ENCODE measurements at places on chromosomes 1 and 21.

DNA sequence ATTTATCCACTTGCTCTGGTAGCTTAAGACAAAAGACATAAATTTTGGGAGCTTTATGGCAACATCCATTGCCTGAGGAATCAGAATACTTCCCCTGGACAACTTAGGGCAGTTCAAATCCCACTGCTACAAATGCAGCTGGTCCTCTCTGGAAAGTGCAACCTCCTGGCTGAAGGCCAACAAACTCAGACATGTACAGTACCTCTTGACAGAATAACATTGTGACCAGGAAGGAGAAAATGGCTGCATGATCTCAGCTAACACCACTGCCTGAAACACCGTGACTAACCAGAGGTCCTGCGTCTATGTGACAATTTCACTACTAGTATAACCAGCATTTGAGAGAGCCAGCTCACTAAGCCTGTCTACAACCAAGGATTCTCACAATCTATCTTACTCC lies 218.9 kb downstream of the CRB1 start:
- DNase-seq: no peak

DNA sequence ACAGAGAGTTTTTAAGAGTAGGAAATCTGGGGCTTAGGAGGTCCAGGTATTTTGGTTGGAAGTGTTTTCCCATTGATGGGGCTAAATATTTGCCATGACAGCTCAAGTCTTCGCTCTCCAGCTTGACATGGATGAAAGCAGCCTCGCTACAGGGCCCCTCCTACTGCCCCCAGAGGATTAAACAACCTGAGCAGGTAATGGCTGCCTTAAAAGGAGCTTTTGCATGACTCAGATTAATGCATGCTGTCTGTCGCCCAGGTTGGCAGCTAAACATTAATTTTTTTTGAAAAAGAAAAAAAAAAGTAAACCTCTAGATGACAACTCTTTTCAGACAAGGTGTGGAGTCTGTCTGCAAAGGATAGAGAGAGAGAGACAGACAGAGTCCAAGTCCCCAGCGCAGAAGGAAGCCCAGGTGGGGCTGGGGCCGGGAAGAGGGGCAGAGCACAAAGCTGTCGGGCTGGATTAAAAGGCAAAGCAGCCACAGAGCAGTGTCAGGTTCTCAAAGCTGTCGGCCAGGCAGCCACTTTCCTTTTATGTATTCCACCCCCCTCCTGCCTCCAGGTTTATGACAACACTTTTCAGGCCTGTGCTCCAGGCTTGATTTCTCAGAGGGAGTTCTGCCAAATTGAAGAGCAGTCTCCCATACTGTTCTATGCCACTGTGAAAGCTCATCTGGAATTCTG lies 127.9 kb downstream of the CLIC6 start:
- peak; percentile 60 for DNase-seq

GRCh38 chr1:15966081-15966955 lies 9.6 kb downstream of the ZBTB17 start:
- DNase-seq: peak; percentile 48

- no peak for DNase-seq
These were observed 1.8 kb upstream of the NPPB start for GRCh38 chr1:11860587-11860986.

GRCh38 chr1:23168079-23168444 lies 594 bp downstream of the LUZP1 start:
- no peak for DNase-seq

DNA sequence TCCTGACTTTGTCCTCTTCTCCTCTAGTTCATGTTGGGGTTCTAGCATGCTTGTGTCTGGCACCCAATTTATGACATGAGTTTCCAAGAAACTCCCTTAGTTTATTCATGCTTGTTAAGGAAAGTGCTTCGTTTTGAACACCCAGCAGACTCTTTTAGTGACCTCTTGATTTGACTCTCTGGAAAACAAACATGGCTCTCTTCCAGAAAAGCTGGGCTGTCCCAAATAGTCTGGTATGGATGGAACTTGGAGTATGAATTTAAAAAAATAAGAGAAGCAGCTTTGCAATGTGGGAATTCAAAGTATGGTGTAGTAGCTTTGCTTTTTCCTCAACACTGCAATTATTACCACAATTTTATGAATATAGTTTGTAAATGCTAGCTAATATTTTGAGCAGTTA lies 143.4 kb upstream of the C8B start:
- DNase-seq: no peak

DNA sequence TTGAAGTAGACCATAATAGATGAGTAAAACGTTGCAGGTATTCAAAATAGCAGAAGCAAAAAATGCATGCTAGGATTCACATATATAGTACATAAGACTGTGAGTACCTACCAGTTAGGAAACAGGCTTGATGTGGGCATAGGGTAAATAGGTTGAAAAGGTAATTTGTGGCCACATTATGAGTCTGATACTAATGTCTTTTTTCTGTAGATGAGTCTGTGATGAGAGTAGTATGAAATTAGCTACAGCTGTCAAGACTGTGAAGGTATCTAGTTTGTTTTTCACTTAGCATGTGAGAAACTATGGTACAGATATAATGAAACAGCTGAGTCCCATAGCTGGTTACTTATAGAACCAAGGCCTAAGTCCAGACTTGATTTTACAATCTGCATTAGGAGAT lies 12.4 kb upstream of the SPATA1 start:
- no peak for DNase-seq

DNA sequence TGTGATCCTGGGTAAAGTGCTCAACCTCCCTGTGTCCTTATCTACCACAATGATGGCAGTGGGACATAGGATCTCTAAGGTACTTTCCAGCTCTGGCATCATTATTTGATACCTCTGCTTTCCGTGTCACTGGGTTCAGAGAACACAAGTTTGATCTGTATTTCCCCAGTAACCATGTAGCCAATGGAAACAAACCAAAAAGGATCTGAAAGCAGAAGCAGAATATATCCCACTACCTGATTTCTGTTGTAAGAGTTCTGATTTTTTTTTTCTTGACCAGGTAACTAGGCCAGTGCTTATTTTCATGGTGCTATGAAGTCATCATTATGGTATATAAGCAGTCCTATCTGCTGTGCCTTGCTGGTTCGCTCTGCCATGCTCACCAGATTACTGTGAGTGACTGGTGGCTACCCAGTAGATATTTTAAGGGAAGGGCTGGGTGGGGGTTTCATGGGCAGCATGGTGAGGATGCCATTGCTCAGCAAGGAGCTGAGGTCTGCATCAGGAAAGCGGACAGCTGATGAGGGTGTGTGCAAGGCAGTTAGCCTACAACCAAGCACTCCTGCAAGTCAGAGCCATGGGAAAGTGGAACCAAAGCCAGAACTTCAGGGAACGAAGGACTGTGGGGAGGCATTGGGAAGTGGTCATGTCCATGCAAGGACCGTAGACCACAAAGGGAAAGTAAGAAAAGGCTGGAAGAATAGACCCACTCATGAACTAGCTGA lies 104.9 kb upstream of the EDEM3 start:
- DNase-seq: no peak

DNA sequence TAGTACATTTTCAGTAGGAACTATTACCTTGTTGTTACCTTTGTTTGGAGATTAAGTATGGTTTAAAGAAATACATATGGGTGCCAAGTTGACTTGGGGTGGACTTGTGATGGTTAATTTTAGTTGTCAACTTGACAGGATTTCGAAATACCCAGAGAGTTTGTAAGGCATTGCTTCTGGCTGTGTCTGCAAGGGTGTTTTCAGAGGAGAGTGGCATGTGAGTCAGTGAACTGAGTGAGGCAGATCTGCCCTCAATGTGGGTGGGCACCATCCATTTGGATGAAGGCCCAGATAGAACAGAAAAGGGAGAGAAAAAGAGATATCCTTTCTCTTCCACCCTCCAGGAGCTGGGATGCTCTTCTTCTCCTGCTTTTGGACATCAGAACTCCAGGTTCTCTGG lies 315.5 kb downstream of the GPATCH2 start:
- DNase-seq: no peak

DNA sequence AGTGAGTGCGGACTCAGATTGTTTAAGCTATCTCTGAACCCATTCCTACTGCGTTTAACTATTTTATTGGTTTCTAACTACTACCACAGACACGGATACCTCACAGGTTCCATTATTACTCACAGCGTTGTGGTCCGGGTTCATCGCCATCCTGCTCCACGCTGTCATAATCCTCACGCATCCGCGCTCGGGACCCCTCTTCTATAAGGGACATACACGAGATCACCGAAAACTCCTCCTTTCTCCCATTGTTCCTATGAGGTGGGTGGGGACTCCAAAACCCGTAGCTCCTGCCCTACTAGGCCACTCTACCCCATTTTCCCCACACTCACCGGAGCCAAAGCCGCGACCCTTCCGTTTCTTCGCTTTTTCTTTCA lies 610 bp downstream of the RBM8A start:
- DNase-seq: no peak

DNA sequence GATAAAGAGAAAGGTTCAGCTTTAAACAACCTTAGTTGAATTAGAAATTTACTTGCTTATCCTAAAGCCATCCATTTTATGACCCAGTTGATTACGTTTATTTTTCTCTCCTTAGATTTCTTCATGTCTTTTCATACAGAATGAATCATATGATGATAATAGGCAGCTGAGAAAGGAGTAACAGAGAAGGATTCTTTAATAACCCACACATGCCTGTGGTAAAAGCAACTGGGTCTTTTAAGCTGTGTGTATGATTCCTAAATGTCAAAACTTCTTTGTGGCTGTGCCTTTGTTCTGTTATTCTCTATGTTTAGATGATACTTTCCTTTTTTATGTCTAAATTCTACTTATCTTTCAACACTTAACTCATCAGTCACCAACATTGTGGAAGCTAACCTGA lies 626.5 kb downstream of the NCAM2 start:
- peak; percentile 69 for DNase-seq

GRCh38 chr1:168405906-168406549 lies 125.4 kb downstream of the TBX19 start:
- DNase-seq: no peak

DNA sequence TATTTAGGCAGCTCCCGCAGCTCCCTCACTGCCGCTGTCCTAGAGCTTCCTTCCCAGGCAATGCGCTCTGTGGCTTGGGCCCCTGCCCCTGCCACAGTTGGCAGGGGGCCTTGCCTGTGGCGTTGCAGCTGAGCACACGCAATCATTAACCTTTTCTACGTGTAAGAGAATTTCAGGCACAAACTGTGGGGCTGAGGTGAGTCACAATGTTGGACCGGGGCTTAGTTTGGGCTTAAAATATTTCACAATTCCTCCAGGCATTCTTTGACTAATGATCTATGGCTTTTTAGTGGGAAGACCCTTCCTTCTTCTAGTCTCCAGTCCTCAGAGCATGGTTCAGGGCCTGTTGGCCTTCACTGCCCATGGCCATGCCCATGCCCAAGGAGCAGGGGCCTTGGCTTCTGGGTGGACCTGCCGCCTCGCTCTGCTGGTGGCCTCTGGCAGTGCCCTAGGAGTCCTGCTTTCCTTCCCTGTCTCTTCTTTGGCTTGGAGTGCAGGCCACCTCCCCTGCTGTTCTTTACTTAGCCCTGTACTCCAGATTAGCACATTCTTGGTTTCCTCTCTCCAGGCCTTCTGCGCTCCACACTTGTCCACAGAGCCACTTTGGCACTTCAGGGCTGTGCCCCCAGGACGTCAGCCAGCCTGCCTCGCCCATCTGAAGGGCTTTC lies 39.2 kb downstream of the MAPKAPK2 start:
- DNase-seq: peak; percentile 84

DNA sequence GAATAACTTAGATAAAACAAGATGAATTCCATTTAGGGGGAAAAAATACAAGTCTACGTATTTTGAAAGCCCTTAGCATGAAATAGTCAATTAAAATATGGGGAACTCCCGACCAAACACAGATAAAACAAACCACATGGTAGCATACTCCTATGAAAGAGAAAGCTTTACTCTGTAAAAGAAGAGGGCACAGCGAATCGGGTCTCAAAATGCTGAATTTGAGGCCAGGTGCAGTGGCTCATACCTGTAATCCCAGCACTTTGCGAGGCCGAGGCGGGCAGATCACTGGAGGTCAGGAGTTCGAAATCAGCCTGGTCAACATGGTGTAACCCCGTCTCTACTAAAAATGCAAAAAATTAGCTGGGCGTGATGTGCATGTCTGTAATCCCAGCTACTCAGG lies 116.9 kb upstream of the TIAM1 start:
- DNase-seq: no peak

GRCh38 chr1:40984066-40984465 lies 4.6 kb downstream of the CTPS1 start:
- DNase-seq: no peak

DNA sequence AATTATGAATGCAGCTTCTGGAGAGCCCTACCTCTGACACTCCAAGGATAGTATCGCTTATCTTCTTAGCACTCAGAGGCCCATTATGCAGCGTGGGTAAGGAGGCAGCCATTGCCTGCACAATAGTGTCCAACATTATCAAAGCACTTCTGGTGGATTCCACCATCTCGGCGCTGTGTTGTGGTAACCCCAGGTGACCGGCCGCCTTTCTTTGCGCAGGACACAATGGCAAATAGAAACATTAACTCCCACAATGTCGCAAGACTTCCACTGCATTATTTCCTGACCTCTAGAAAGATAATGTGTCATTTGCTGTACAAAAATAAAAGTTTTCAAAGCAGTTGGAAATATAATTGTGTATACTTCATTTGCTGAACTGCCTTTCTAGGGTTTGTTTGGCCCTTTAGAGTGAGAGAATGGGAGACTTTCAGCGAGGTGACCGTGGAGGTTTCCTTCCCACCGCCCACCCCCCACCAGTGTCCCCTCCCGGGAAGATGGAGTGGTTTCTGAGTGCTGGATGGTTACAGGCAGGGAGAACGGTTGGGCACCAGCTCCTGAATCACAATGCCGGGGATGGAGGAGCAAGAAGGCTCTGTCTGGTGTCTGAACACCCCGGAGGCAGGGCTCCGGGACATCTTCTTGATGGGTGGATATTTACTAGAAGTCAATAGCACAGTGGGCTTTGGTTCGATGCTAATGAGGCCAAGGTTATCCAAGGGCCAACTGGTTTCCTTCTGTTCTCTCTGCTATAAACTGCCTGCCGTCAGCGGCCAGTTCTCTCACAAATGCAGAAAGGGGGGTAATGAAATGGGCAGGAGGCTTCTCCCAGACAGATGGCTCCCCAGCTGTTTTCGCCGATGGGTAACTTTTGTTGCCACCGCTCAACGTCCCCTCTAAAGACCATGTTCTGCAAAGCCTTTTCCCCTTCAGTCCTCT lies 215.4 kb upstream of the PROX1 start:
- no peak for DNase-seq

- DNase-seq: no peak
These were observed 26.8 kb downstream of the GORAB start for GRCh38 chr1:170558731-170559130.

DNA sequence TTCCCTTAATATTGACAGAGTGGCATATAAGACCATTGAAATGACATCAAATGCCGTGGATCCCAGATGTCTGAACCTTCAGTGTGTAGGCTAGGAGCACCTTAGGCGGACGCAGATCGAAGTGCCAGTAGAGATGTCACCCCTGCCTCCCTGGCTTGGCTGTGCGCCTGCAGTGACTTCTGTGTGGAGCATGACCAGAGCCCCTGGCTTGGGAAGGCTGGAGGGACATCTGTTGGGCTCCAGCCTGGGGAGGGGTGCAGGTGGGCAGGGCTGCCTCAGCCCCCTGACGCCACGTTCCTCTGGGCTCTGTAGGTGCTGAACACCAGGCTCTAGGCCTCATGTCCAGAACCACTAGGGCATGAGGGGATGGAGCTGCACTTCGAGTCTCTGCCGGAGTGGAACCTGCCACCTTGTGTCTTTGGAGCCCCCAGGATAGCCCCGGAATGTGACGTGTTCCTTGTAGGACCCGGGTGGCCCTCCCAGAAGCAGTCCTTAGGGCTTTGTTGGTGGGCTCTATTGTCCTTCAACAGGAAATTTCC lies 103.8 kb downstream of the ADARB1 start:
- DNase-seq: no peak

GRCh38 chr1:156021093-156021428 lies 310 bp upstream of the SSR2 start:
- no peak for DNase-seq

- no peak for DNase-seq
These were observed 37.0 kb downstream of the BACH1 start for GRCh38 chr21:29335720-29336119.
